ENCODE measurements at places on chromosomes 3 and 15.

GRCh38 chr3:138213398-138214085 is 26.4 kb downstream of the ARMC8 start:
- DNase-seq, result no peak

DNA sequence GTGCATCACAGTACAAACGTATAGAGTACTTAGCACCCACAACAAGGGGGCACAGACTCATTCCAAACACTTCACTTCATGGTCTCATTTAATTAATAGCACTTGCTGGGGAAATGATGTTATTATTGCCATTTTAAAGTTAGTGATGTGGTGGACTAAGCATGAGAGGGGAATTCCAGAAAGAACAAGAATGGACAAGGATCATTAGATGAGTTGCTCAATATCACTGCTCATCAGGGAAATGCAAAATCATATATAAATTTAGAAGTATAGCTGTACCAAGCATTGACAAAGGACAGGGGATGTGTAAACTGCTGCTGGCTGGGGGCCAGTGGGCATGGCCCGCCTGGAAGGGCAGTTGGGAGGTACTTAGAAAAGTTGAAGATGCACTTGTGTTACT is 14.6 kb downstream of the PRR20G start:
- no peak for DNase-seq

GRCh38 chr3:138203938-138204337 is 16.8 kb downstream of the ARMC8 start:
- DNase-seq, result no peak

- no peak for DNase-seq
Measured at GRCh38 chr15:55016225-55016624, 180.5 kb downstream of the RSL24D1 start.

GRCh38 chr3:181660337-181660736 is 51.4 kb upstream of the SOX2 start:
- DNase-seq, result no peak

GRCh38 chr3:37892927-37893600 is 31.4 kb downstream of the CTDSPL start:
- DNase-seq, result no peak

- no peak for DNase-seq
Measured at GRCh38 chr15:77017091-77017660, 22.2 kb downstream of the PSTPIP1 start.
